ENCODE measurements at places on chromosomes 2 and 18.

GRCh38 chr2:40257340-40258134 is 194.4 kb downstream of the SLC8A1 start:
- no peak for DNase-seq

DNA sequence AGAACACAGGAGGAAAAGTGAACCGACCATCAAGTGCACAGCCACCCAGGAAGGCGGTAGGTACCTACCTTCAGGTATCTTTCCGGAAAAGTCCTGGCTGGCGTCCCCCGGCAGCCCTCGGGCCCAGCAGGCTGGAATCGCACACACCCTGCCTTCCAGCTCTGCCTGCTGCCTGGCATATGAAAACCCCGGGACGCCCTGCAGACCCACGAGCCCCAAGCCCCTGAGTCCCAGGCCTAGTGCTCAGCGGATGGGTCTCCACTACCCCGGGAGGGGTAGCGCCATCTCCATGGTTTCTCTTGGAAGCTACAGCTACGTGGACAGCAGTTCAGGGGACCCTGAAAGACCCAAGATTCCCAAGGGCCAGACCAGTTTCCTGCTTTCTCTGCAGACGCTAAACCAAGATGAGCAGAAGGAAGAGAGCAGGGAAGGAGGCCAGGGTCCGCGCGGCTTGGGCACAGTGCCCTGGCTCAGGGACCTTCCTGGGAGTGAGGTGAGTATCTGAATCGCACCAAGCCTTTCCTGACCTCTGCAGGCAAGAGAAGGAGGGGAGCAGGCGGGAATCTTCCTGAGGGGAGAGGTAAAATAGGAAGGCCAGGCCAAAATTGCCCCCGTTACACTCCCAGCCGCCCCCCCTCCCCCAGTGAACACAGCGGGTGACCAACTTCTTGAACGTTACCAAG is 80.4 kb downstream of the ARHGEF4 start:
- no peak for DNase-seq

GRCh38 chr2:16774980-16775898 is 109.6 kb upstream of the CYRIA start:
- no peak for DNase-seq

DNA sequence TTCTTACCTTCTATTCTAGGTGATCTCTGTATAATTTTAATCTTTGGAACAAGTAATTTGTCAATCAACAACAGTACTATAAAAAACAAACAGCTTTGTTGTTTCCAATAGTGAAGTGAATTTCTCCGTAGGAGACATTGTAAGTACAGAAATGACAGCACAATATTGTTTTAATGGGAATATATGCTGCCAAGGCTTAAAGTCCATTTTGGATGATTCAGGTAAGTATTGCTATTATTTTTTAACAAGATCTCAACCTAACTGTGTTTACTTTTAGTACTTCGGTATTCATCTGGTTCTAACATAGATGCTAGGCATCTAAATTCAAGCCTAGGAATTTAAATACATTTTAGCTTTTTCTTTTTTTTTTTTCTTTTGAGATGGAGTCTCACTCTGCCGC is 105.8 kb downstream of the MEP1B start:
- DNase-seq, result no peak

DNA sequence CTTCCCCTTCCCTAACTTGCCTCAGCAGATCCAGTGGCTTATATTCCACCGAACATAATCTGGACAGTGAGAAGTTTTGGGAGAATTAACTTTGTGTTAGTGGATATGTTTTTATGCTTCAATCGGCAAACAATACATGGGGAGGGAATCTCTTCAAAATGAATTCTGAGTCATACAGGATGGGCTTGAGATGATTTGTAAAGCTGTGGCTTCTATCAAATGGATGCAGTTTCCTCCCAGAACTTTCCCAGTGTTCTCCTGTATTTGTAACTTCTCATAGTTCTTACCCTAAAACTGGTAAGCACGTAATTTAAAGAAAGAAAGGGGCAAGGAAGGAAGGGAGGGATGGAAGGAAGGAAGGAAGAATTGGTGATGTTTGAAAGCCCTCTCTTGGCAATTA is 36.8 kb downstream of the PDCL3 start:
- no peak for DNase-seq

- no peak for DNase-seq
Measured at GRCh38 chr2:237557633-237558015, 8.8 kb upstream of the PRLH start.

Measured in stimulated activated CD8-positive, alpha-beta memory T cell treated with anti-CD3 and anti-CD28 coated beads, Interleukin-7, amount 100 ng/mL, for 4 hours (primary cell).